ENCODE measurements at places on chromosomes 6 and 20.

GRCh38 chr20:33463332-33464101 is 20.0 kb upstream of the SNTA1 start:
- no peak for DNase-seq

DNA sequence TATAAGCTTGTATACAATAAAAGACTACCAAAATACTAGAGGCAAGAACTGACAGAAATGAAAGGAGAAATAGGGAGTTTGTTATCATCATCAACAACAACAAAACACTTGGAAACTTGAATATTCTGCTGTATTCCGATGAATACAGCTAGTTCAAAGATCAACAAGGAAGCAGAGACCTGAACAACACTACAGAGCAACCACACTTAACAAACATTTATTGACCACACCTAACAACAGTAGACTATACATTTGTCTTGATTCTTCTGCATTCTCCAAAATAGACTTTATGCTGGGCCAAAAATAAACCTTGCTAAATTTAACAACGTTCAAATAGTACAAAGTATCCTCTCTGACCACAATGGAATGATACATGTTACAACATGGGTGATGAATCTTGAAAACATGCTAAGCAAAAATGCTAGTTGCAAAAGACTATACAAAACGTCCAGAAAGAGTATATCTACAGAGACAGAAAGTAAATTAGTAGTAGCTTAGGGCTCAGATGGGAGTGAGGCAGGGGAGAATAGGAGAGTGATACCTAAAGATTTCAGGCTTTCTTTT is 39.1 kb upstream of the PAK5 start:
- no peak for DNase-seq

- no peak for DNase-seq
Measured at GRCh38 chr20:31551163-31552081, 37.2 kb downstream of the HM13 start.

DNA sequence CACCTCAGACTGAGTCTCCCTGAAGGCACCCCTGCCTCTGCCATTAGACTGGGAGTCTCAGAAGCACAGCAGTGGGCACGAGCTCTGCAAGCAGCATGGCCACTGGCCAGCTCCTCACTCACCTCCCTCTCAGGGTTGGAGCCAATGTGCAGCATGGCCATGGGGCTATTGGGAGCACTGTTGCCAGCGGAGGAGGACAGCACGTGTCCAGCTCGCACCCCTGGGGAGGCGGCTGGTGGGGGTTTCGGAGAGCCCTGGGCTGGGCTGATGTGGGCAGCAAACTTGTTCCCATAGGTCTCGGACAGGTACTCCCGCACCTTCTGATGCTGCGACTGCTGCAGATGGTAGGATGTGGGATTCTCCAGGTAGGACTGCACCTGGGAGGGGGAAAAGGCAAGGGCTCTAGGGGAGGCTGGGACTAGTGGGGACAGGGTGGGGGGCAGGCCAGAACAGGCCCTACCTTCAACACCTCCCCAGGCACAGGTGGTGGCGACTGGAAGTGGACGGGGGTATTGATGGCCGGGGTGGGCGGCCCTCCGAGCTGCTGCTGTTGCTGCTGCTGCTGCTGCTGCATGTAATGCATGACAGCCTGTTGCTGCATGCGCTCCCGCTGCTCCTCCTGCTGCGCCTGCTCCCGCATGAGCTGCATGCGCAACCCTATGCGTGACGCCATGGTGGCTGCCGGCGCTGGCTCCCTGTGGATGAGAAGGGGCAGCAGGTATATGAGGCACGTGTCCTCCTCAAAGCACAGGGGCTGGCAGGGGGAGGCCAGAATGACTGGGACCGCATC is 44.7 kb downstream of the TFEB start:
- no peak for DNase-seq

DNA sequence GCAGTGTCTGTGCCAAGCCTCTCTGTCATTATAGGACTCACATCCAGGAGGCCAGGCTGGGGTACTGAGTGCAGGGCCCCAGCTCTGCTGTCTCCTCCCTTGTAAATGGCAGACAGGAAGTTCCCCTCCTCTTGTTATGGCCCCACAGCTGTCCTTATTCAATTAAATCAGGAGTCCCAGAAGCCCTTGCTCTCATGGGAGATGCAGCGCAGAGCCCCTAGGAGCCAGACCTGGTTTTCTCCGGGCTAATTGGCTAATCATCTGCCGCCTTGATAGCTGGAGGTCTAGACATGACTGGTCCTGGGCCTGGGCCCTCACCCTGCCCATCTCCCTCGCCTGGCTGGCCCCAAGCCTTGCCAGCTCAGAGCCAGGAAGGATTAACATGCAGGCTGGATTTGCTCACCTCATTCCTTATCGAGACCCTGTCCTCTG is 172.0 kb downstream of the VEGFA start:
- no peak for DNase-seq

DNA sequence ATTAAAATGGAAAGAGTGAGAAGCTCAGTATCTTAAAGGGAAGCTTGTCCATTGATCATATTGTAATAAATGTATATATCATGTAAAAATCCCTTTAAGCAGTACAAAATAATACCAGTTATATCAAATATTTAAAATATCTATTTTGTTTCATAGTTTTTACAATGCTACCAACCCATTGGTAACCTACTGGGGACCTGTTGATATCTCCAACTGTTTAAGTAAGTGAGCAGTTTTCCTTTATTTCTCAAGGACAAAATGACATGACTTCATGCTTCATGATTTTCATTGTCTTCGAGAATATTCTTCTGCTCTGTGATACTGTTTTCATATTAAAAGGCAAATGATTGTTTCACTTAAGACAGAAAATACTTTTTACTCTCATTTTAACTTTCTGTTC is 100.0 kb downstream of the ADGRG6 start:
- no peak for DNase-seq

GRCh38 chr6:99761711-99762110 is 155.1 kb downstream of the PRDM13 start:
- DNase-seq: no peak

GRCh38 chr6:168837254-168838036 is 396.5 kb downstream of the SMOC2 start:
- no peak for DNase-seq
